Keratinocyte (primary cell): ENCODE measurements at places on chromosomes 11 and 22.

GRCh38 chr22:47218671-47219070 is 456.2 kb downstream of the TBC1D22A start:
- no peak for DNase-seq

DNA sequence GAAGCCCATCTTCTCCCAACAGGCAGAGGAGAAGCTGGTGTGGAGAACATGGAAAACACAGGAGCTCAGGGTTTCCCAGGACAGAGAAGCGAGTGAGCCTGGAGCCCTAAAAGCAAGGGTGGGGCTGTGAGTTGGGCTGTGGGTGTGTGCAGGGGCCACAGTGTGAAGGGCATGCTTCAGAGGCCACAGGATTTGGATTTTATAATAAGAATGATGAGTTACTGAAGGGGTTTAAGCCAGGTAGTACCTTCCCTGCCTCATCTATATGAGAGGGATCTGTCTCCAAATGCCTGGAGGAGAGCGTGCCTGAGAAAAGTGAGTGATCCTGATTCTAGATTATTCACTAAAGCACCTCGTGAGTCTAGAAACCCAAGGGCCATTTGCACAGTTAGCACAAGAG is 106.8 kb downstream of the VPREB1 start:
- no peak for DNase-seq

DNA sequence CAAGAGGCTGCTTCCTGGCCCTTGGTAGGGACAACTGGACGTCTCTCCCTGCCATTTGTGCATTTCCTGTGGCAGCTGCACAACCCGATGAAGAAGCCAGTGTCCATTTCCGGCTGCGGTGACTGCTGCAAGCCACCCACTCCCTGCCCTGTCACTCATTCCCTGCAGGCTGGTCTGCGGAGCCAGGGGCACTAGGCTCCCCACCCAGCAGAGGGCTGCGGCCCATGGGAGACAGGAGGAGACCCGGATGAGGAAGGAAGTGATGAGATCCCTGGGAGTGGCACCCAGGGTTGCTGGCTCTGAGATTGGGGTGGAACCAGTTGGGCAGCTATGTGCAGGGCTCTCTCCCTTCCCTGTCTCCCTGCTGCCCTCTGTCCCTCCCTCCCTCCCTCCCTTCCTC is 10.0 kb upstream of the MYRF start:
- no peak for DNase-seq

GRCh38 chr11:114366331-114367243 is 33.7 kb downstream of the C11orf71 start:
- no peak for DNase-seq

DNA sequence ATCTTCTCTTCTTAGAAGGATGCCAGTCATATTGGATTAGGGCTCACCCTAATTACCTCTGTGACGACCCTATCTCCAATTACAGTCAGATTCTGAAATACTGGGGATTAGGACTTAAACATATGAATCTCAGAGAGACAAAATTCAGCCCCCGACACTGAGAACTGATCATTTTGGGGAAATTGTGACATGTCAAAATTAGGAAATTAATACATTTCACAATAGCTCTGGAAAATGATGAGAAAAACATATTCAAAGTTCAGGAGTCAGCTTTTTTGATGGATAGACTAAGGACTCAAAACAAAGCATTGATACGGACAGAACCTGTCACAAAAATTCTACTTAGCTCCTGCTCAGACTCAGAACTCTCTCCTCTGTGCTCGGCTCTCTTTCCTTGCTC is 40.8 kb downstream of the COMMD9 start:
- DNase-seq: no peak

DNA sequence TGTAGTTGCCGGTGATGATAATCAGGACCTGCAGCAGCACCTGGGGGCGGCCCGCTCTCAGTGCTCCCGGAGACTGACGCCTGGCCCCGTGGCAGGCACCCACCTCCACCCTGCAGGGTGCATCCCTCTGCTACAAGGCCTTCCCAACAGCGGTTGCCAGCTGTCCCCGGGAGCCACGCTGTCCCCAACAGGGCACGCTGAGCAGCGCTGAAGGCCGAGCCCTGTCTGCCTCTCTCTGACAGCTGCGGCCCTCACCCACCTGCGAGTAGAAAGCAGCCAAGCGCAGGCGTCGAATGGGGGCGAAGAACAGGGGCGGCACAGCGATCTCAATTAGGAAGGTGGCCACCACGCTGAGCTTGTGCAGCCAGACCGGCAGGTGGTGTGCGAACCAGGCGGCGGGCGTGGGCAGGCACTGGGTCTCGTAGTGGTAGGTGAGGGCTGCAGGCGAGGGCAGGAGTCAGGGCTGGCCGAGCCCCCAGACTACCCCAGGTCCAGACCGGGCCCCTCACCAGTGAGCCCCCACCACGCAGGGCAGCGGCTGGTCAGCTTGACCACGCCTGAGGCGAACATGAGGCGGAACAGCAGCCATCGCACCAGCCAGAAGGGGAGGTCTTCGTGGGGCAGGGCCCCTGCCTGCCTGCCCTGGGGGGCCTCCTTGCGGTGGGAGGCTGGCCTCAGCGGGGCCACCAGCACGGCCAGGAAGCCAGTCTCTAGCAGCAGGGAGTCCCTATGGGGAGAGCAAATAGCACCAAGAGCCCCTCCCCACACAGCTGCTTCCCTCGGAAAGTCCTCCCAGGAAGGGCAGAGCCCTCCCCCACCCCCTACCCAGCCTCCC is 1.5 kb downstream of the LMF2 start:
- DNase-seq: no peak

DNA sequence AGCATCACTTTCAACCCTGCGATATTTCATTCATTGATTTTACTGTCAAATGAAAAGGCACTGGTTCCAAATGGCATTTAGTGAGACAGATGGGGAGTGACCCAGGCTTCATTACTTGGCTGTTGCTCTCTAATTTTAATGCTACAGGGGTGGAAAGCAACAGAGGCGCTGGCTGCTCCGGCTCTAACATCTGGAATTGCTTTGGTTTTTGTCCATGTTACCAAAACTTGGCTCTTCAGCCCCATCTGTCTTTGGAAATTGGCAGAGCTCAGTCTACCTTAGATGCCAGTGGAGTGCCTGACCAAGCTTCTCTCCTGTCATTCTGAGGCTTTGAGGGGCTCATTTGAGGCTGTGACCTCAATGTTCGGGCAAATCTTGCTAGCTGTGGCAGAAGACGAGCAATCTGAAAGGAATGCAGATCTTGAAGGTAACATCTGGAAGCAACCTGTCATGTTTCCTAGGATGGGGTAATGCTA is 409.5 kb upstream of the SYN3 start:
- no peak for DNase-seq
